Brain (organoid and tissue), 16 donors: ENCODE measurements at places on chromosomes 5 and 9.

- no peak for DNase-seq
Measured at GRCh38 chr5:172178301-172178987, 9.6 kb downstream of the STK10 start.

DNA sequence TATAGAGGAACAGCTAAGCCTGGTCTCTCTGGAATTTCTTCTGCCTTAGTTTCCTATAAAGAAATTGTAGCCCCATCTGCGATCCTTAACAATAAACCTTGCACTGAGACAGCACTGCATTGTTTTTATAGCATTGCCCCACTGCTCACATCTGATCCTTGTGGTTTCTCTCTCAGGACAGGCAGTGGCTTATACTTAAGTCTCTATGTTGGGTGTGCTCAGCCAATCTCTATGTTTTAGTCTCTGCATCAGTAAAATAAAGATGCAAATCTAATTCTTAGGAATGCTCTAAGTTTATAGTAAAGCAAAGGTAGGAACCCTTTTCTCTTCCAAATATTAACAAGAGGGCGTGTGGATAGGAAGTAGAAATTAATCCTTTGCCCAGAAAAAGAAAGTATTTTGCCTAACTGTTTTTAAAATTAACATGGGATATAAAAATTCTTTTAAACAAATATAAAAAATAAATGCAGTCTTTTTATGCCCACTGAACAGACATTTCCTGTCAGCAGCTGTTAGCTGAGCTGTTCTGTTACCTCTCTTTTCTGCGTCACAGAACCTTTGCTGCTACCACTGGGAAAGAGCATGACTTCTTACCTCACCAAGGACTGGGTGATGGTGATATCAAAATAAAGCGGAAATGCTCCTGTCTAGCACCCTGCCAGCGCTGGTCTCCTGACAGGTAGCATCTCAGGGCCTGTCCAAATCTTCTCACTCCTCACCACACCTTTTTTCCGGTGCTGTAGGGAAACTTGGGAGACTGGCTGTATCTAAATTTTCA, 29.5 kb downstream of the MRPS27 start:
- no peak for DNase-seq

DNA sequence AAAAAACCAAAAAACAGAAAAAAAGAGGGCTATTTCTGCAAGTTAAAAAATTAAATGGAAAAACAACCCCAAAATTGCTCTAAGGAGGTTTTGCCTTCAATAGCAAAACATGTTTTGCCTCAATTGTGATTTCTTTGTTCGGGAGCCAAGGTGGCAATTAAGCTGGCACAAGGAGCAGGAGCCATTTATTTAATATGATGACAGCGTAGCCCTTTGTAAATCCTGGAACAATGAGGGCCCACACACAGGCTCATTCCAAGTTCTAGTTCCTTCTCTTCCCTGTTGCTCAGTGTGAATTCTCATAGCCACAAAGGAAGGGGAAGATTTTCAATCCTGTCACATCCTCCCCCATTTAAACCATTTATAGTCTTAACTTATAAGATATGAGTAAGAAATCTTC, 353.2 kb downstream of the PDE4D start:
- peak; percentile 66 for DNase-seq

DNA sequence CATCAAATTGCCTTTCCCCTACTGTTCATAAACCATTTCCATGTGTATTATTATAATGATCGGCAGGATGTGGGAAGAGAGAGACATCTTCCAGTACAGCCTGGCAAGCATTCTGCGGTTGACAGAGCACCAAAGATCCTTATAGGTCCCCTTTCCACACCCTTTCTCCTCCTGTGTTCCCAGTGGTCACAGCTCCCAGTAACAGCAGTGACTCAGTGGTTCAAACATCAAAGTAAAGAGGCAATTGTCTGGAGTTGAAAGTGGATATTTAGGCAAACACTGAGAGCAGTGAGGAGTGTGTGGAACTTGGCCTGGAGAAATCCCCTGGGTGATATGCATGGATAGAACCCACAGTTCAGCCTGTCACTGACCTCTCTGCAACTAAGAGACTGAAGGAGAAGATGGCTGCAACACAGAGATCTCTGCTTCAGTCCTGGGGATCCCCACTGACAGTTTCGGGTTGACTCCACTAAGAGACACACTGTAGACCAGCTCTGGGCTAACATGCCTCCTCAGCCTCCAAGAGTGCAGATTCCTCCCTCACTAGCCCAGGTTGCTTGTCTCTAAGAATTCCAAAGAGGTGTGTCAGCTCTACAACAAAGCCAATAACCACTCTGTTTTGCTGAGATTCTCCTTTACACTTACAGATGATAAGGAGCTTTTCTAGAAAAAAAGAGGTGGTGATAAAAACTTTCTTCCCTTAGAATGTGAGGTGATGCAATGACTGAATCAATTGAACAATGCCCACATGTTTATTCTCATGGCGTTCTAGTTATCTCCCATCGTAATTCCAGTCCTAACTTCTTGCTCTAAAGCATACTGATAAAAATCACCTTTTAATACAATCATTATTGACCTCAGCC, 94.4 kb upstream of the IL6ST start:
- DNase-seq: no peak

DNA sequence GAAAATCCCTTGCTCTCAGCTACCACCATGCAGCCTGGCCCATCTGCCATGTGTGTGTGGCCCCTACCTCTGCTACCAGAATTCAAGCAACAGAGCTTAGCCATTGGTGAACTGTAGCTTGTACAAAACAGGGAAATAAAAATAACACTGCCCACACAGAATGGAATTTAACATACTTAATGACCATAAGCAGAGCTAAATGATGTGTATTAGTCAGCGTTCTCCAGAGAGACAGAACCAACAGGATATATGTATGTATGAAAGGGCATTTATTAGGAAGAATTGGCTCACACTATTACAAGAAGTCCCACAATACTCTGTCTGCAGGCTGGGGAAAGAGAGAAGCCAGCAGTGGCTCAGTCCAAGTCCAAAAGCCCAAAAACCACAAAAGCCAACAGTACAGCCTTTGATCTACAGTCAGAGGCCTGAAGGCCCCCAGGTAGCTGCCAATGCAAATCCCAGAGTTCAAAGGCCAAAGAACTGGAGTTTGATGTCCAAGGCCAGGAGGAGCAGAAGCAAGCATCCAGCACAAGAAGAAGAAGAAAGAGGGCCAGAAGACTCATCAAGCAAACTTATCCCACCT, 318.8 kb downstream of the DNAH5 start:
- DNase-seq: no peak

DNA sequence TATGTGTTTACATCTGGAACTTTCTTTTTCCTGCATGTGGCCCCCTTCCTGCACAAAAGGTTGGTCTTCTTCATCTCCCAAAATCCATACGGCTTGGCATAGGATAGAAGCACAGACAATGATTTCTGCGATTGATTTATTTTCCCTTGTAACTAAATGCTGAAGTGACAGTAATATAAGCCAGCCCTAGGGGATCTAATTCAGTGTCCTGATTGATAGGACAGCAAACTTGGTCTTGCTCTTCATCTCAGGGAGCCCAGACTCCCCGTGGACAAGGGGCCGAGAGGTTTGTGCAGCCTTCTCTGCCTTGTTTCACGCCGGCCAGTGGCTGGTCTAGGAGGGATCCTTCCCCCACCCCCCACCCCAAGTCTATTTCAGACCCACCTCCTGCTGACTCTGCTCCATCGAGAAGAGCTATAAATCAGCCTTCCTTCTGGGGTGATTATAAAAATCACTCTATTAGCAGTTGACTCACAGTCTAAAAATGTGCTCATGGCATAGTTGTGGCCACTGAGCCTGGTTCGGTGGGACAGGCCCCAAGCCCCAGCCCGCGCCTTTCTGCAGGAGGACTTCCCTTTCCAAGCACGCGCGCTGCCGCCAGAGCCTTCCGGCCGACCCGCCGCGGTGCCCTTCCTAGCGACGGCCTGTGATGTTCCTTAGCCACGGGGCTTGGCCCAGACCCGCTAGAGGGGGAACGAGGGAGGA, 89.8 kb upstream of the COL5A1 start:
- DNase-seq: no peak

- no peak for DNase-seq
Measured at GRCh38 chr5:93278896-93279295, 302.1 kb downstream of the NR2F1-AS1 start.
